Ovary (tissue), 10 donors: ENCODE measurements at places on chromosomes 5 and 9. TPM values are rescaled to one million over a fixed set of nuclear protein-coding genes. Genes with fewer than 3 reads are reported as not detected.

ARL14EPL gene
- not detected for polyA plus RNA-seq

DNA sequence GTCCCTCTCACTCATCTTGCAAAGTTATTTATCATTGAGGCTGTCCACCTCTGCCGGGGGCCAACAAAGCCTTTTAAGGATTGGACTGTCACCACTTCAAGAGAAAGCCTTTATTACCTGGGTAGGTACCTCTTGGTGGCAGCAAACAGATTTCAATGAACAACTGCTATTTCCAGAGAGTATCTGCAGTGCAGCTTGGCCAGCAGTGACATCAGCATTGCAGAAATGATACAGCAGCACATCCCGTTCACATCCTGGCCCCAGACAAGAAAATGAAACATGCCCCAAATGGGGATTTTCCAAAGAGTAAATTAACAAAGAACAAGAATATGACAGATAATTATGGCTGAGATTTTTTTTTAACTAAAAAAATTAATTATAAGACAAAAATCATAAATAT, 2.3 kb upstream of the SPATA6L start:
- DNase-seq = no peak

- DNase-seq = no peak
These were observed 188.7 kb upstream of the POU5F2 start for GRCh38 chr5:93930098-93930497.

LCN6 gene
- polyA plus RNA-seq = 1.6 TPM

- DNase-seq = no peak
These were observed 3.4 kb downstream of the IL33 start for GRCh38 chr9:6219040-6219439.

GRCh38 chr9:123468541-123468940, 112.5 kb downstream of the CRB2 start:
- no peak for DNase-seq

PCDHB4 gene
- polyA plus RNA-seq = 4.2 TPM

GRCh38 chr5:38938973-38939372, 93.2 kb downstream of the OSMR start:
- DNase-seq = no peak

GRCh38 chr9:84819491-84819991, 150.0 kb downstream of the NTRK2 start:
- DNase-seq = no peak
